ENCODE measurements at places on chromosomes 5 and 9.

- no peak for DNase-seq
These were observed 493.5 kb upstream of the WWC1 start for GRCh38 chr5:167797933-167798332.

DNA sequence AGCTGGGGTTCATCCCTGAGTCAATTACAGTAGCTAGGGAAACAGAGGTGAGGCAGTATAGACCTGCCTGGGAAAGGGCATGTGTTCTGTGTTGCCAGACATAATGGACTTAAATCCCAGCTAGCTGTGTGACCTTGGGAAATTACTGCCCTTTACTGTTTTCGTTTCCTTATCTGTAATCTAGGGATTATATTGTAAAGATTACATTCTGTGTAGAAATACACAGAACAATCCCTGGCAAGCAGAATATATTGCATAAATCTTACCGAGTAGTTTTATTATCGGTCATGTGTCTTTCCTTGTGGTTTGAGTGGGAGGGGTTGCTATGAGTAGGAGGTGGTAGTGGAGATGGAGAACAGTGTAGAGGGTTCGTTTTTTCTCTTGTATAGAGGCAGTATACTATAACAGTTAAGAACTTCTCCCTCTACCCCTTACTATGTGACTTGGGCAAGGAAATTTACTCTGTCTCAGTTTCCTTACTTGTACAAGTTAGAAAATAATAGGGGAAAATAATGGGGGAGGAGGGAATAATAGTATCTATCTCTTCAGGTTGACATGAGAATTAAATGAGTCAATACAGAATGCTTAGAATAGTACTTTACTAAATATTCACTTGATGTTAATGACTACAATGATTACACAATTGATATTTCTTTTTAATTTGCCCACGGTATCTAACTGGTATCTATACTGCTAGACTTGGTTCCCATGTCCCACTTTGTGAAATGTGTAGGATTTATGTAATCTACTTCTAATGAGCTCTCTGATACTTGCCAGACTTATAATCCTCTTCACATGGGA is 7.1 kb upstream of the DMXL1 start:
- no peak for DNase-seq

GRCh38 chr5:139641116-139642080 is 6.8 kb upstream of the CXXC5 start:
- DNase-seq, result no peak

- no peak for DNase-seq
These were observed 149.5 kb upstream of the LHFPL2 start for GRCh38 chr5:78797936-78798672.

DNA sequence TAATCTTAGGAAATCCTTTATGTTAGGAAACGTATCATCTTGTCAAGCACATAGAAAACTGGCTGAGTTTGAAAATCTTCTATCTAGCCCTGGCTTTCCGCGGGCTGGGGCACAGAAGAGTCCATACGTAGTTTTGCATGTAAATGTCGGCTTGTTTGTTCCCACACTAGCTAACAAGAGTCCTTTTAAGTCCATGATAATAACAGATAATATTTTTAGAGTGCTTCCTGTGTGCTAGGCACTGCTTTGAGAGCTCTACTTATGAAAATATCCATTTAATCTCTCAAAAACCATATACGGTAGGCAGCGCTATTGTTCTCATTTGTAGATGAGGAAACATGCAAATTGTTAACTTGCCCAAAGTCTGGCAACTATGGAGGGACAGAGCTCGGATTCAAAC is 40.5 kb downstream of the FYB1 start:
- peak; percentile 77 for DNase-seq

GRCh38 chr9:136521537-136521936 is 24.3 kb downstream of the NOTCH1 start:
- DNase-seq, result no peak

DNA sequence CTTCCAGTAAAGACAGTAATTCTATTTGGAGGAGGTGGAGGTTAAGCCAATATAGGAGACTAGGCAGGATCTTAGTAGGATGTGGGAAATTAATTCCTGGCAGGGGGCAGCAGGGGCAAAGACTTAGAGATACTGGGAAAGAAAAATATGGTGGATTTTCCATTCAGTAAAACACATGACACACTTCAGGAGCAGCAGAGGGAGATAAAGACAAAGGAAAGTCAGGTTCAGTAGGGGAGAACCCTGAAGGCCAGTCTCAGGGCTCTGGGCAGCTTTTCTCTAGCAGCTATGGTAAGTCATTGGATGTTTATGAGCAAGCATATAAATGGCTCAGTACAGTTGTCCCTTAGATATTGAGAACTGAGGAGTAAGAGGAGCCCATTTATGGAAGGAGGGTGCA is 105.5 kb downstream of the PJA2 start:
- DNase-seq, result no peak

- DNase-seq, result no peak
These were observed 39.7 kb upstream of the COL15A1 start for GRCh38 chr9:98903961-98904411.

- no peak for DNase-seq
These were observed 50.7 kb upstream of the C6 start for GRCh38 chr5:41264019-41264418.

GRCh38 chr5:157972579-157972978 is 113.6 kb upstream of the CLINT1 start:
- DNase-seq, result no peak

GRCh38 chr5:116935561-116936162 is 361.0 kb upstream of the SEMA6A start:
- no peak for DNase-seq

DNA sequence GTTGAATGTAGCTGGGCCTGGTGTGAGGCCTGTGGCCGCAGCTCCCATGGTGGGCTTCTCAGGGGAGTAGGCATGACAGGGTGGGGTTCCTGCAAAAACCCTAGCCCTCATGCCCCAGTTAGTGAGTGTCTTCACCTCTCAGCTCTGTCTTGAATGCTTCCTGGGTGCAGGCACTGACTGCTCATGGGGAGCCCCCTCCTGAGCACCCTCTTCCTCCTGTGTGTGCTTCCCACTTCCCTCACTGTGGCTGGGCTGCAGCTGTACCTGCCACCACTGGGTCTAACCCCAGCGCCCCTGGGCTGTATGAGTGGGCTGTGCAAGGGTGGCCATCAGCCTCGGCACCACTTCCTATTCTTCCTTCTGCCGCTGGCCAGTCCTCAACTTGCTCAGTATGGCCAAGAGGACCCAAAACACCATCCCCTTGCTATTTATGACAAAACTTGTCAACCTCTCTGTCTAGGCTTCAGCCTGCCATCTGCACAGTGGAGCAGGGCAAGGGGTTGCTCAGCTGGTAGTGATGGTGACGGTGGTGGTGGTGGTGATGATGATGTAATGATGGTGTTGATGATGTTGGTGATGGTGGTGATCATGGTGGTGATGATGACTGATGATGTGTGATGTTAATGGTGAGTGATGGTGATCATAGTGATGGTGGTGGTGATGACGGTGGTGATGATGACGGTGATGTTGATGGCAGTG is 67.5 kb downstream of the RXRA start:
- DNase-seq, result no peak

DNA sequence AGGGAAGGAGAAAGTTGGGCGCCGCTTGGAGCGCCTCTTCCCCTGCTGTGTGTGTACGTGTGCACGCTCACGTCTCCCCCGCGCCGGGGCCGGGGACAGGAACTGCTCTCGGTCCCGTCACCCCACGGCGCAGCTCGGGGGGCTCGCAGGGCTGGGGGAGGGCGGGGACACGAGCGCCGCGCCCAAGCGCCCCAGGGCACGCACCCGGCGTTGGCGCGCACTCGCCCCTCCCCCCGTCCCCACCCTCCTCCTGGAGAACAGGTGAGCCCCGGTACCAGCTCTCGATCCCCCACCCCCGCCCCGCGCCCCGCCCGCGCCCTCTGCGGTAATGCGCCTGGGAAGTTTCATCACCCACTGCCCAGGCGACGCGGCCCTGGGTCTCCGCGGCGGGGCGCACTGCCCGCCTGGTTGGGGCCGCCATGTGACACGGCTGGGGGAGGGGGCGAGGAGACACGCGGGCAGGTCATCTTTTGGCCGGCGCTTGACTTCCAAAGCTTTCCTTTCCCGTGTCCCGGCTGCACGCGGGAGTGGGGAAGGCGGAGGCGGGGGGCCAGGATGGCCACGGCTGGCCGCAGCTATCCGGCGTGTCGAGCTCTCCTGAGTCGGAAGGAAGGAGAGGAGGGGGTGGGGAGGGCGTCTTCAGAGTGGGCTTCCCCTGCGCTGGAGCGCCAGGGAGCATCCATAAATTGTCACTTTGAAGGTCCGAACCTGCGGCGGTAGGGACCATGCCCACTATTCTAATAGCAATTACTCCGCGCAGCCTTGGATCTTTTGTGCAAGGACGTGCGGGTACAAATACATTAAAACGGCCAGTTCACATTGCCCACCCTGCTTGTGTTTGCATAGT is 1.5 kb upstream of the STC2 start:
- DNase-seq, result no peak

DNA sequence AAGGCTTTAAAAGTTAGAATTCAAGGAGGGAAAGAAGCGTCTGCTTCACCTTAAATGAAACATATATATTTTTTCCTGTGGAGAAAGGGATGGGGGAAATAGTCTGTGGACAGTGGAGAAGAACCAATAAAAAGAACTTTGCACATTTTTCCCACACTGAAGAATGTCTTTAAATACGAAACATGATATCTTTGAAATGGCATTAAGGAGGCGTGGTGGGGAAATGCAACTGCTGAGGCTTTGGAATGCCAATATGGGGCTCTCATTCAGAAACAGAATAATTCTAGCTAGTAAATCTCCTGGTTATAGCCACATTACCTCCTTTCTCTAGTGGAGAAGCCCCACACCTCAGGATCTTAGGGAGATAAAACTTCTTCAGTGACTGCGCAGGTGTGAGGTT is 46.8 kb downstream of the TNC start:
- DNase-seq, result no peak

GRCh38 chr5:139885172-139885856 is 89.7 kb downstream of the PSD2 start:
- DNase-seq, result no peak

DNA sequence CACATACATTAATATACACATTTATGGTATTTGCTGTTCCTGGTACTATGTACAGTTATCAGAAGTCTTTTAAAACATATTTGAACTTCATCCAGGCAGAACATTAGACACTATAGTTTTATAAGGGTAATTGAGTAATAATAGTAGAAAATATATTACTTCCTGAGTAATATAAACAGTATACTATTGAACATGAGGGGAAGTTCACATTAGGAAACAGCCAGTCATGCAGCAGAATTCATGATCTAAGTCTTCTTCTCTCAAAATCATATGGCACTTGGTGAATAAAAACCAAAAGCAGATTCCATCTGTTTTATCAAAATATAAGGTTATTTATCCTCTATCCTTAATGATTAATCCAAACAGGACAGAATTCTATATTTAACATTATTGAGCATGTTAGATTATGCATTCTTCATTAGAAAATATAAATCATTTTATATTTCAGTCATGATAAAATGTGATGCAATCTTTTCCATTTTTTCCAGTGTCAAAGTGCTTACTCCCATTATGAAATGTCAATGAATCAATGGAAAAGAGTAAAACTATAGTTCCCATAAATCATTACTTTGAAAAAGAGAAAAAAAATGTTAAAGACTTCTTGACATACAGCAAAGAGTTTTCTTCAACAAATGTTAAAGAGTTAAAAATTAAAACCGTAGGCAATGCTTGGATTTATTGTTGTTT is 584.3 kb upstream of the TUSC1 start:
- no peak for DNase-seq

GRCh38 chr9:106620866-106621265 is 242.1 kb upstream of the ZNF462 start:
- no peak for DNase-seq

DNA sequence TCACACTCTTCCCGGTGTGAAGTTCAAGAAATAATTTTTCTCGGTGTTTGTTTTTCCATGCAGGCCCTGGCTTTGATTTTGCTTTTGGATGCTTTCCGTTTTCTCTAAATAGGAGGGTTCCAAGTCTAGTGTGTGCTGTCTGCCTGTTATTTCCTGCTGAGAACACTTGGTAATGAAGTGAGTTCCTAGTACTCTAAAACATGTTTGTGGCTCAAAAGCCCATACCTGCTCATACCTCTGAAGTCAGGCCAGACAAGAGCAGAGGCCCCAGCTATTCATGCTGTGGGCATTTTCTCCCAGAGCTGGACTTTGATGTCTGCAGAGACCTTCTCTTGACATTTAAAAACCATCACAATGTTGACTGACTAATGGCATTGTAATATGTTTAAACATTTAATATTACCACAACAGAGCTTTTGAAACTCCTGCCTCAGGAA is 211.2 kb downstream of the GOLPH3 start:
- no peak for DNase-seq

- no peak for DNase-seq
These were observed 34.0 kb upstream of the CKS2 start for GRCh38 chr9:89277043-89277442.

- DNase-seq, result peak; percentile 42
These were observed 5.7 kb upstream of the ADRB2 start for GRCh38 chr5:148820461-148821395.

- no peak for DNase-seq
These were observed 11.5 kb upstream of the SLC35D2 start for GRCh38 chr9:96394832-96395496.

- DNase-seq, result no peak
These were observed 43.5 kb downstream of the PTPDC1 start for GRCh38 chr9:94127806-94128205.

DNA sequence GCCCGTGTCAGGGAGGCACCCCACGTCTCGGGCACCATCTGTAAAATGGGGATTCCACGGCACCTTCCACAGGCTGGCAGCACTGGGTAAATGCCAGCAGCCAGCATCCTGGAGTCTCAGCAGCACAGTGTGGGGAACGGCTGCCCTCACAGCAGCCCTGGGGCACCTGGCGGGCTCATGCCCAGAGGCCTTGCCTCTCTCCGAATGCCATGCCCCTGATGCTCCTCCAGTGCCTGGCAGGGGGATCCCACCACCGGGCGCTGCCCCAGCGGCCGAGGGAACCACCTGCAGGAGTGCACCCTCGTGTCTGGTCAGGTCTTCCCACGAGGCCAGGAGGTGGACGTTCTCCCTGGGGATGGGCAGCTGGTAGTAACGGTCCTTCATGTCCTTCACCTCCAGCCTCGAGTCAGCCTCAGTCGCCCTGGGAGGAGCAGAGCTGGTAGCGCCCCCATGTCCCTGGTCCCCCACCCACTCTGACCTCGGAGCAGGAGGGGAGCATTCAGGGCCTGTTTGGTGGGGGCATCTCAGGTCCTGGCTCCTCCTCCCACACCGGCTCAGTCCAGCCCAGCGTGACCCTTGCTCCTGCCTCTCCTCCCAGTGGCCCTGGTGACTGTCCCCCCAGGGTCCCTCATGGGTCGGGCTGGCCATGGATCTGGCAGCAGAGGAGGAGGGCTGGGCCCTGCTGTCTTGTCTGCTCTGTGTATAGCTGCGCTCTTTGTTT is 49.9 kb upstream of the NRARP start:
- no peak for DNase-seq

- DNase-seq, result no peak
These were observed 9.9 kb downstream of the SRP19 start for GRCh38 chr5:112870966-112871365.

- no peak for DNase-seq
These were observed 341.1 kb downstream of the ZSWIM6 start for GRCh38 chr5:61673007-61673735.

- no peak for DNase-seq
These were observed 22.3 kb downstream of the COL5A1 start for GRCh38 chr9:134663753-134664415.
